ENCODE measurements at places on chromosomes 3 and 15.

GRCh38 chr3:171840811-171841619, 2.1 kb upstream of the TMEM212 start:
- DNase-seq = no peak

GRCh38 chr15:41492597-41493204, 973 bp upstream of the ITPKA start:
- no peak for DNase-seq

GRCh38 chr3:186882881-186883685, 40.6 kb downstream of the ADIPOQ start:
- DNase-seq = no peak

DNA sequence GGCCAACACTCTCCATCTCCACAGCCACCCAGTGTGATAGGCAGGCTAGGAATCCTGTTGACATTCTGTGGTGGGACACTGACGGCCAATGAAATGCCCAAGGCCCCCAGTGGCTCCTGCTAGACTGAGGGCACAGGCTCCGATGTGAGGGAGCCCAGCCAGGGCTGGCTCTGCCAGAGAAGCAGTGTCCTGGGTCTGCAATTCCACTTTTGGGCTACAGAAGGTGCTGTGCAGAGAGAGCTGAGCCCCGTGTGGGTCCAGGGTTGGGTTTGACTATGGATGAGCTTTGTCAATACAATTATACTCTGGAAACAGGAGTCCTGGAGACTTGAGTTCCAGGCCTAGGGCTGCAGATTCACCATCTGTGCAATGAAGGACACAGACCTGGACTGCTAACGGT, 55.7 kb upstream of the TMEM115 start:
- no peak for DNase-seq

- no peak for DNase-seq
Observed at GRCh38 chr3:6912240-6912639, 51.3 kb downstream of the GRM7 start.

- DNase-seq = no peak
Observed at GRCh38 chr3:147702509-147702908, 293.3 kb downstream of the ZIC1 start.

DNA sequence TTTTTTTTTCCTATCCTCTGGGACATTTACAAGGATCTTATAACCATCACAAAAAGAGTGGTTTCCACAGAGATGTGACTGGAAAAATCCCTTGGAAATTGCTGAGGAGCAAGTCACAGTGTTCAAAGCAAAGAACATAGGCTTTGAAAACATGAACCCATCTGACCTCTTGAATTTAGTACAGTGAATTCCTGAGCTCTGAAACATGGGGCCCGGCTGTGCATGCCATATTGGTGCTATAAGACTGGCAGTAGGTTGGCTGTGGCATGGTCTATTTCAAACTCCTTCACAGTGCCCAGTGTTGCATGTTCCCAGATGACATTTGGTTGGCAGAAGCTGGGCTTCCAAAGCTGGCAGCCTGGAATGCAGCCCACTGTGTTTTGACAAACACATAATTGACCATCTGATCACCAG, 202.2 kb downstream of the TIGIT start:
- DNase-seq = no peak

- DNase-seq = no peak
Observed at GRCh38 chr3:53126601-53127000, 3.6 kb downstream of the RFT1 start.

DNA sequence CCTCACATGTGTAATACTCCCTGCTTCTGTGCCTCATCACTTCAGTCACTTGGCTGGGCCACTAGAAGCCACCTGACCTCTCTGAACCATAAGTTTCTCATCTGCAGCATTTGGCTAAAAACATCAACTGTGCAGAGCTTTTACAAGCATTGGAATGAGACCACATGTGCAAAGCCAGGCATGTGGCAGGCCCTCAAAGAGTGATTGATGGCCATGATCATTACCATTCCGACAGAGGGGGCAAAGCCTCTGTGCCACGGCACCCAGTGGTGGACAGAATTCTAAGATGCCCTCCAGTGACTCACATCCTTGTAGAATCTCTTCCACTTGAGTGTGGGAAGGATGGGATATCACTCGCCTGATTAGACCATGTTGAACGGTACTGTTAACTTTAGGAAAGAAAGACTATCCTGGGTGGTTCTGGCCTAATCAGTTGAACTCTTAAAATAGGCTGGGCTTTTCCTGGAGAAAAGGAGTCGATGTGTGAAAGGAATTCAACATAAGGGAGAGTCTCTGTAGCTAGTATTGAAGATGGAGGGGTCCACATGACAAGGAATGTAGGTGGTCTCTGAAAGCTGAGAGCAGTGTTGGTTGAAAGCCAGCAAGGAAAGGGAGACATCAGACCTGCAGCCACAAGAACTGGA, 13.5 kb downstream of the CDCP1 start:
- DNase-seq = no peak

GRCh38 chr3:32257042-32257441, 18.6 kb downstream of the CMTM8 start:
- DNase-seq = no peak
